Globus pallidus (tissue), 1 donor: ENCODE measurements at places on chromosomes 5 and 9.

- no peak for DNase-seq
Observed at GRCh38 chr5:179403426-179404147, 58.3 kb upstream of the ADAMTS2 start.

GRCh38 chr5:72459089-72459661, 48.0 kb downstream of the ZNF366 start:
- no peak for DNase-seq

DNA sequence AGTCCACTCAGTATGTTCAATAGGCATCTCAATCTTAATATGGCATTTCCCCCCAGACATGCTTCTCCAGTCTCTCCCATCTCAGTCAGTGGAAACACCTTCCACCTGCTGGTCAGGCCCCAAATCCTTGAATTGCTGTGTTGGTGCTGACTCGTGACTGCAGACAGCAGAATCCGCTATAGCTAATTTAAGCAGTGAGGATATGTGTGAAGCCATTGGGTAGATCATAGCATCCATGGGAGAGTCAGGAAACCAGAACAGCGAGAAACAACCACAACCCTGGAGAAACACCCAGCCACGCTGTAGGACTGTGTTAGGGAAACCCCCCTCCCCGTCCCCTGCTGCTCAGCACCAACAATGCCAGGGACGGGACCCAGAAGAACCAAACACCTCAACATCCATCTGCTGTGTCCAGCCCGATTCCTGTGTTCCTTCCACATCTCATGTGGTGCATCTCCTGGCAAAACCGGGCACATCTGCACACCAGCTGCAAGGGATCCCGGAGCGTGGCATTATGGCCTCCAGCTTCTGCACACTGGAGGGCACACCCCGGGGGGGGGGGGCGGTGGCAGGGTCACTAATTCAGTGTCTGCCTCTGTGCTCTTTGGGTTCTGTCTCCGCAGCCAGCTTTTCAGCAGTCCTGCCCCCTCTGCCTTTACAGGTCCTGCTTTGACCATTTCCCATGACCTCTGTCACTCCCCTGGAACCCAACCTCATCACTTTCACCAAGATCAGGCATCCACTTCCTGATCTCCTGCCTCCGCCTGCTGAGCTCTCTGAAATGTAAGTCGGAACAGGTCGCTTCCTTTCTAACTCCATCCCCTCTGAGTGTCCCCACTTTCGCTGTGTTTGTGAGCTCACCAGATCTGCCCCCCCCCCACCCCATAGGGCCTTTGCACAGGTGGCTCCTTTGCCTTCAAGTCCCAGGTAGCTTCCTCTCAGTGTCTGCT, 2.4 kb upstream of the PLEKHG4B start:
- DNase-seq: no peak

GRCh38 chr9:68791169-68791568, 86.1 kb downstream of the PIP5K1B start:
- DNase-seq: no peak

GRCh38 chr5:168047043-168047668, 244.3 kb upstream of the WWC1 start:
- peak; percentile 45 for DNase-seq
